ENCODE measurements at places on chromosomes 2 and 18. TPM values are rescaled to one million over a fixed set of nuclear protein-coding genes. Genes with fewer than 3 reads are reported as not detected.

Gene SPHKAP
- total RNA-seq, result not detected

DNA sequence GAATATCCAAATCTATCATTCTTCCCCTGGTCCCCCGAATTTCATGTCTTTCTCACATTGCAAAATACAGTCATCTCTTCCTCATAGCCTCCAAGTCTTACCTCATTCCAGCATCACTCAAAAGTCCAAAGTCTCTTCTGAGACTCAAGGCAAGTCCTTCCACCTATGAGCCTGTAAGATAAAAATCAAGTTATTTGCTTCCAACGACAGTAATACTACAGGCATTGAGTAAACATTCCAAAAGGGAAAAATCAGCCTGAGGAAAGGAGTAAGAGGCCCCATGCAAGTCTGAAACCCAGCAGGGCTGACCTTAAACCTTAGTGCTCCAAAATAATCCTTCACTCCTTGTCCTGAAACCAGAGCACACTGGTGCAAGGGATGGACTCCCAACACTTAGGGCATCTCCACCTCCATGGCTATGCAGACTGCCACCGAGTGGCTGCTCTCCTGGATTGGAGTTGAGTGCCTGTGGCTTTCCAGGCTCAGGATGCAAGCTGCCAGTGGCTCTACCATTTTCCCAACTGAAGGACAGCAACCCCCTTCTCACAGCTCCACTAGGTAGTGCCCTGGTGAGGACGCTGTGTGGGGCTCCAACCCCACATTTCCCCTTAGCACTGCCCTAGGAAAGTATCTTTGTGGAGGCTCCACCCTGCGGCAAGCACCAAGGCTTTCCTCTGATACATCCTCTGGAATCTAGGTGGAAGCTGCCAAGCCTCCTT, 16.3 kb downstream of the DTNA start:
- DNase-seq, result no peak

DNA sequence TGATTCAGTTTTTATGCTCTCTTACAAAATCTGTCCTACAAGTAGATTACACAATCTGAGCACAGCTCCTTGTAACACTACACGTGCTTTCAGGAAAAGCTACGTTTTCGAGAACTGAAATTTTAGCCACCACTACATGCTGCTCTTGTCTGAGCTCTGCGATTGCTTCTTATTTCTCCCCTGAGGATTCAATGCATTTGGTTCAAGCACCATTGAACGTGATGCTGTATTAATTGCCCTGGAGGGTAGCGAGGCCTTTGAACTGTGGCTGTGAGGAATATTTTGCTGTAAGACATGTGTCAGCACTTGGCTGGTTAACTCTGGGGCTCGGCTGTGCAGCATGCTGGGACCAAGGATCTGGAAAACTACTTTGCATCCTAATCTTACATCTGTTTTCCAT, 405.8 kb downstream of the EPHA4 start:
- no peak for DNase-seq

Gene COPS7B
- total RNA-seq, result 20.8 TPM

DNA sequence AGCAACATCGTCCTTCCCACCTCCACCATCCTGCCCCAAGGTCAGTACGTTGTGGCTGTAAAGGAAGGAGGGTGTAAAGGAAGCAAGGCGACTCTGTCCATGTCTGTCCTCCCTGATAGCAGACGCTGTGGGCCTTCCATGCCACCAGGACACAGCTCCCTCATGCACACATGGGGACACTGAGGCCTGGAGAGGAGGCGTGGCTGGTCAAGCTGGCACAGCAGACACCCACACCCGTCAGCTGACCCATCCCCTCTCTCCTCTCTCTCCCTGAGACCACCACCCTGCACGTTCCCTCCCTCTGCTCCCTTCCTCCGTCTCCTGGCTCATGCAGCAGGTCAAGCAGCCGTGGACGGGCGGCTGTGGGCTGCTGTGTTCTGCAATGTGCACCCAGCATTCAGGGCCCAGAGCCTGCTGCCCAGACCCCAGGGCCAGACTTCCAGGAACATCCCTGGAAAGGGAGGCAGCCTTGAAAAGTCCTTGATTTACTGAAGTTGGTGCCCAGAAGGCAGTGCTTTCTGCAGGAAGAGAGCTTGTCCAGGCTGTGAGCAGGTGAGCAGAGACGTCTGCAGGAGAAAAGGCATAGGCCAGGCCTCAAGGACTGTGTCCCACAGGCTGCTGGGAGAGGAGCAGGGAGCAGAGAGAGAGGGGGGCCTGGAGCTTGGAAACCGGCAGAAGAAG, 133.6 kb downstream of the DDX1 start:
- no peak for DNase-seq

GRCh38 chr2:152114366-152114765, 15.5 kb upstream of the CACNB4 start:
- no peak for DNase-seq

Gene CD302
- total RNA-seq, result 9.0 TPM

DNA sequence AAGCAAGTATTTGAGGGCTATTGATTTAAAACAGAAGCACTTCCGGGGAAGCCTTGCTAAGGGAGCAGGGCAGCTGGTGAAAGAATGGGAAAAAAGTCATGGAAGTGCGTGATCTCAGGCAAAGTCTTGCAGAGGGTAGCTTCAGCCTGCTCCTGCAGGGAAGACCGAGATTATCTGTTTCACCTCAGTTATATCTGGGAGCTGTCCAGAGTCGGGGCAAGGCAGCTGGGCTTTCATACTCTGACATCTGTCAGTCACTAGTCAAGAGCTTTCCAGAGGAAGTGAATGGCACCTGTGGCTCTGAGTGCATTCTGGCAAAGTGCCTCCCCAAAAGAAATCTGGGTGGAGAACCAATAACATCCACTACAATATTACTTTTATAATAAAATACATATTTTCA, 8.7 kb downstream of the NXPH2 start:
- DNase-seq, result no peak

Data from LHCN-M2 (cell line).